ENCODE measurements at places on chromosomes 1 and 21.
A peak's percentile ranks its signal among the peaks of the same experiment; 100 is the strongest.

DNA sequence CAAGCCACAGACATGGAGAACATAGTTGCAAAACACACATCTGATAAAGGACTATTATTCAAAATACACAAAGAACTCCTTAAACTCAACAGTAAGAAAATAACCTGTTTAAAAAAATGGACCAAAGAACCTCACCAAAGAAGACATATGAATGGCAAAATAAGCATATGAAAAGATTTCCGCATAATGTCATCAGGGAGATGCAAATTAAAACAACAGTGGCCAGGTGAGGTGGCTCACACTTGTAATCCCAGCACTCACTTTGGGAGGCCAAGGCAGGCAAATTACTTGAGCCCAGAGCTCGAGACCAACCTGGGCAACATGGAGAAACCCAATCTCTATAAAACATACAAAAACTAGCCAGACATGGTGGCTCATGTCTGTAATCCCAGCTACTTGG lies 50.4 kb downstream of the PRPF38A start:
- no peak for DNase-seq

DNA sequence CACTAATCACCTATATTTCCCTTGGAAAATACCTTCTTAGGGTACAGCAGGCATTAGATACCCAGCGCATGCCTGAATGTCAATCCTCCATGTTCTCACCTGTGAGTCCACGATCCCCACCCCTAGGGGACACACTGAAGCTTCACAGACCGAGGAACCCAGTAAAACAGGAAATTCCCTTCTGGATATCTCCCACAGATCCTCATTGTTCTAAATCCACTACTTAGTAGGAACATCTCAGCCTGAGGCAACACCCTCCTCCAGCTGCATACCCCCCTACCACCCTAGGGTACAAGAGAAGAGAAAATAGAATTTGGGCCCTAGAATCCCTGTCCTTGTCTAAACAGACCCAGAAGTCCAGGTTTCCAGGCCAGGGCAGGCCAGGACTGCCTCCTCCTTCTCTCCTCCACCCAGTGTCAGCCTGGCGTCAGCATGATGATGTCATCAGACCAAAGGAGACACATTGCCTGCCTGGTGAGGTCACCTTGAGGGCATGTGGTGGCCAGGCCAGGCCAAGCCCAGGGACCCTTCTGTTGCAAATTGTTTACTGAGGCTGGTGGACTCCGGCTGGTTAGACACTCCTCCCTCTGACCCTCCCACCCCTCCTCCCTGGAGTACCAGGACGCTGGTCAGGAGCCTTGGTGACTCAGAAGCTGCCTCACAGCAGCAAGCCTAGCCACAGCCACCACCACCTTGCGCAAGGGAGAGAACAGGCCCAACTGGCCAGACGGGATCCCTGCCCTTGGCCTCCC lies 6.2 kb downstream of the NECTIN4 start:
- peak; percentile 47 for DNase-seq

- no peak for DNase-seq
Measured at GRCh38 chr1:77230051-77230450, 10.8 kb upstream of the PIGK start.

DNA sequence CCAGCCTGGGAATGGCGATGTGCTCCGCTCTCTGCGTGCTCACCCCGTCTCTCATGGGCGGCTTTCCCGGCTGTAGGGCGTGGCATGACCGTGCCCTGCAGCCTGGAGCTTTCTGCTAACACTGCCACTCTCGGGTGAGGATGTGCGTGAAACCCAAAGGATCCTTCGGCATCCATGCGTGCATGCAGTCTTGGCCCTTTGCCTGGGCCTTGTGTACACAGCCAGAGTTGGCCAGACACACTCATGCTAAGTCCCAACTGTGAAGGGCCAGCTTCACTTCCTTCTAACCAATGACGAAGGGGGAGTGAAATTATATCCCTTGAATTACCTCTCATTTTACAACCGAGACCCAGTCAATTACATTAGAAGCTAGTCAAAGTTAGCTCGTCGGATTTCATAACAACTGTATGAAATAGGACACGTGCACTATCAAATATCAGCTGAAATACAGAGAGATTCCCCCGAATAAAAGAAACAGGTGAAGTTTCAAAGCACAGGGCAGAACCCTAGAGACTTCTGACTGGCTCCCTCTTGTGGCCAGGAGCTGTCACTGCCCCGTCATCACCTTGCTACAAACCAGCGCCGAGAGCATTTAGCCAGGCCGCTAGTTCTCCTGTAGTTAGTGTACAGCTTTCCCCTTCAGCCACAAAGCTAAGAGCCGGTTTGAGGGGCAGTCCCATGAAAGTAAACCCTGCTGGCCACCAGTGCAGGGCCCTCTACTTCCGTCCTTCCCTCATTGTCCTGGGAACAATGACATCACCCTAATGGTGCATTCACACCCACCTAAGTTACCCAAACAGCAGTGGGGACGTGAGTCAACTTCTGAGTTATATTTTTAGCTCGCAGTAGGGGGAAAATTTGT lies 63.4 kb upstream of the COA6 start:
- DNase-seq: peak; percentile 73

DNA sequence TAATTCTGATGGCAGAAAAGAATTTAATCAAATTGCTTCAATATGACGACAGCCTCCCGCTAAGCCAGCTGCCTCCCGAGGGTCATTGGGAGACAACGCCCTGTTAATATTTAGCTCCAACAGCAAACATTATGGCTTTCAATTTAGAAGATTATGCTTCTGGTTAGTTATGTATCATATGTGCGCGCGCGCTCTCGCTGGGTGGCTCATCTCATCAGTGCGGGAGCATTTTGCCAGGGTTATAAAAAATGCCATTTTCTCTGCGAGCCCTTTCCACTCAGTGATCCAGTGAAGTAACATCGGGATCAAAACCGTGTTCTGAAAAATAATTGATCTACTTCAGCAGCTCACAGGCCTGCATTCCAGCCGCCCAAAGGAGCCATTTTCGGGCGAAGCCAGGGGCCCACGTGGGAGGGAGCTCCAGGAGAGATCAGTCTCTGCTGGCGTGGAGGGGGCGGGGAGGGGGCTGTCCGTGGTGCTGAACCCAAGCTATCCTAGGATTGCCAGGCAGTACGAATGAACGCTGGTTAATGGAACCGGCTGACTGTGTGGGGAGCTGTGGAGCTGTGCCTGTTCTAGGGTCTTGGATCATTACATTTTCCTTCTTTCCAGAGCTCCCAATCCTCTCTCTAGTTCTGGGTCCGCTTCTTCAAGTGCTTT lies 219.1 kb upstream of the ZC3H12A start:
- DNase-seq: peak; percentile 34

- no peak for DNase-seq
Measured at GRCh38 chr21:25913479-25913878, 178.7 kb downstream of the GABPA start.

GRCh38 chr1:25799935-25800702 lies at the start of gene SELENON:
SELENON (plus strand) TSS chr1:25800193; CDS start chr1:25800231, 38 bp downstream.
- peak; percentile 79 for DNase-seq

- no peak for DNase-seq
Measured at GRCh38 chr21:26804895-26805609, 40.2 kb downstream of the ADAMTS1 start.
